ENCODE measurements at places on chromosomes 4 and X.

DNA sequence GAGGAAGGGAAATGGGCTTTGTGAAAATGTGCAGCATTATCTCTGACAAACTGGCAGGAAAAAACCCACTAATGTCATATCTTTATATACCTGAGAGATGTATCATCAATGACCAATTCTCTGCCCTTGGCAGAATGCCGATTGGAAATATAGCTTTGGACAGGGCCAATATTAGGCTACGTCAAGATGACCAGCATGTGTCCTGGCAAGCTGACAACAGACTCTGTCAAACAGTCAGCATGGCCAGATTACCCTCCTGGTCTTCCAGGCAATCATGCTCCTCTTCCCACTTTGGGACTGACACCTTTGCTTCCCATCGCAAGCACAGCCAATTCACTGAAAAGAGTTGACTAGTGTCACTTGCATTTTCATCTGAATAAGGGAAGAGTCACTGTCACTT is 57.0 kb downstream of the SORBS2 start:
- DNase-seq: no peak

DNA sequence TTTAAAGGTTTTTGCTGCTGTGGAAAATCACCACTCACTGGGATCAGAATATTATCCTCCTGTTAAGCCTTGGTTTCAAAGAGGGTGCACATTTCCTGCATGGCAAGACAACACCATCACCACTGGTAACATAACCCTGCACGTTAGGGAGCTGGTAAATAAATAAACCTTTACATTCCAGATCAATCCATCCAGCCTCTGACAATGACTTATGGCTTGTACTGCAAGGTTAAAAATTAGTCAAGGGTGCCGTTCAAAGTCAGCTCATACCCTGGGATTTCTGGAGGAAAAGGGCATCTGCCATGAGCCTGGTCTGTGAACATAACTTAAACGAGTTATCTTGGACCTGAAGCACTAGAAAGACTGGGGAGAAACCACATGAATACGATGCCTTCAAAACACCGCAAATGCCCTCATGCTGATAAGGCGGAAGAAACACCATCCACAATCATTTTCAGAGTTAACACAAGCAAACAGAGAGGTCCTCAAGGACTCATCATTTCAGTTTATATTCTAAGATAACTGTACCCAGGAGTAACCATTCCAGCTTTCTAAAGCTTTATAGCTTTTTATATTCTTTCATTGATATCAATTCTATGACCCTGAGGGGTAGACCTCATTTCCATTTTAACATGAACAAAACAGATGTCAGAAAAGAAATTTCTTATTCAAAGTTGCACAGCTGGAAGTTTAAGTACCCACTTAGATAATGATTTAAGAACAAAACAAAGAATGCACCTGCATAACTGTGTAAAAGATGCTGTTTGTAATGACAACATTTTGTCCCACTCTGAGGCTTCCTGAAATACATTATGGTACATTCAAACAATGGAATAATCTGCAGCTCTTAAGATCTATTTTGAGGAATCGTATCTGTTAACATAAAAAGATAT is 103.1 kb downstream of the NPNT start:
- peak; percentile 22 for DNase-seq

GRCh38 chr4:31362756-31363155 is 642.6 kb downstream of the PCDH7 start:
- DNase-seq: no peak

GRCh38 chr4:184548316-184548647 is 73.9 kb upstream of the IRF2 start:
- no peak for DNase-seq

GRCh38 chrX:1870421-1870820 is 255.6 kb downstream of the ASMT start:
- no peak for DNase-seq

DNA sequence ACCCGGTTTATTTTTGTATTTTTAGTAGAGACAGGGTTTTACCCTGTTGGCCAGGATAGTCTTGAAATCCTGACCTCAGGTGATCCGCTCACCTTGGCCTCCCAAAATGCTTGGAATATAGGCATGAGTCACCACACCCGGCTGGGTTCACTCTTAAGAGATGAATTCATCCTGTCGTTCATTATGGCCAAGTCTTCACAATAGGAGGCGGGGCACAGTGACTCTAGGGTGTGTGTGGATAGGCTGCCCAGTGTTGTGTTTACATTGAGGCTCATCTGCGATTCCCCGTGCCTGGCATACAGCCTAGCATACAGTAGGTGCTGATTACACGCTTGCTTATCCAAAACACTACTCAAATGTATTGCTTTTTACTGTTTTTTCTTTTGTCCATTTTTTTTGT is 41.3 kb upstream of the IGFBP7 start:
- no peak for DNase-seq

DNA sequence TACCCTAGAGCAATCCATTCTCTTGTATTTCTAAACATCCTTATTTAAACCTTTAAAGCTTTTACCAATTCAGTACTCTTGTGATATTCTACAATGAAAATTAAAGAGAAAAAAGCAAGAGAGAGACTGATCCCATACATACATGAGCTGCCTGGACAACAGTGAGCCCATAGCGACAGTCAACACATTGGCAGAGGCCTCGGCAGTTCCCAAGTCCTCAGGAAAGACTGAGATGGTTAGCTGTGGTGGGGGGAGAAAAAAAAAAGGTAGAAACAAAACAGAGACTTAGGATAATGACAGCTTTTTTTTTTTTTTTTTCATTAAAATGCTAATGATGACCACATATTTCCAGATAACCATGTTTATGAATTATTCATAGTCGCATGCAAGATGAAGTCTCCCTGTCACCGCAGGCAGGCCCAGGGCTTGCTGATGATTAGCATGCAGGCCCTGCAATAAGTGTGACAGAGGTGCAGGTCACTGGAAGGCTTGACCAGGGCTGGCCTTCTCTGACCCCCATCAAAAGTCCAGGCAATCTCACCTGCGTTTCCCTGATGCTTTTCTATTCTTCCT is 148.8 kb downstream of the APBB2 start:
- no peak for DNase-seq

- DNase-seq: no peak
Measured at GRCh38 chr4:89868276-89868675, 26.4 kb upstream of the MMRN1 start.

- DNase-seq: no peak
Measured at GRCh38 chrX:140091125-140091886, 126.0 kb upstream of the CXorf66 start.

GRCh38 chr4:78880874-78881492 is 58.3 kb downstream of the PAQR3 start:
- no peak for DNase-seq

GRCh38 chrX:123170546-123170945 is 13.5 kb upstream of the GRIA3 start:
- no peak for DNase-seq

DNA sequence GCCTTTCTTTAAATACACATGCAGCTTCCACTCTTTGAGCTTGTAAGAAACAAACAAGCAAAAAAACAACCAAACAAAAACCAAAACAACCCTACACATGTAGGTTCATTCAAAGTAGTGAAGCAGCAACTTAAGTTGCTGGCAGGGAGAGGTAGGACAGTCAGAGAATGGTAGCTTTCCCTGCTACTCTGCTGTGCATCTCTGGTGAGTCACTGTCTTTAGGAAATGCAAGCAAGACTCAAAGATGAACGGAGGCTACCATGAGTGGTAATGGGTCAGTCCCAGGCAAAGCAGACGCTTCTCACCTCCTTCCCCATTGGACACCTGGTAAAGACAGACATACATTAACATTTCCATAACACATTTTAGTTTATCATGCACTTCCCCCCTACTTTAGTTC is 43.2 kb downstream of the PGRMC2 start:
- no peak for DNase-seq

DNA sequence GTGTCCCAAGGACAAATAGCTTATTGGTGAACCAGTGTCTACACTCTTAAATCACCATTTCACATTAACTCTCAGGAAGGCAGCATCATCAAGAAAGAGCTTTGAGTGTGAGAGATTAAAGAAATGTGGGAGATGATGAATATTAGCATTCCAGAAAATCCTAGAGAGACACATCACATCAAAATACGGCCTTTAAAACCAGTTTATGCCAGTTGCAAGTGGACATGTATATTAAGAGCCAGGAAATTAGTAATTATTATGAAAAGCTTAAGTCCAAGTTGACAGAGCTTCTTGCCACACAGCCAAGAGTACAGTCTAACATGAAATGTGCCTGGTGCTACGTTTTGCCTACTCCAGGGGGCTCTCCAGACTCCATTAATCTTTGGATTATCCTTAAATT is 503.0 kb upstream of the BOD1L1 start:
- DNase-seq: no peak

DNA sequence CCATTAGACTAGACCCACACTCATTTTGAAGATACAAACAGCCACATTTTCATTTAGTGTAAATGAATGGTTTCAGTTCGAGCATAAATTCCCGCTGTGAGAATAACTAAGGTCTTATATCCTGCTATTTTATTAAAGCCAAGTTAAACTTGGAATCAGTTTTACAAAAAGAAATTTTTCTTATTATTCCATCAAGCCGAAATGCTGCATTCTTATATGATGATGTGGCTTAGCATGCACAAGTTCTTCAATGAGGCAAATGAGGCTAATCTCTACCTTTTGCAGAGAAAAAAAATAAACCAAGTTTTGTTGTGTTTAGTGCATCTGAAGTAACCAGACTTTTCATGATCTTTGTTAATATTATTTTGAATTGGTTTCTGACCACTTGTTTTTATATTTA is 953.9 kb upstream of the PCDH10 start:
- no peak for DNase-seq

GRCh38 chrX:44178274-44179053 is 165.0 kb downstream of the EFHC2 start:
- DNase-seq: no peak

GRCh38 chr4:38371391-38371851 is 292.6 kb upstream of the KLF3 start:
- DNase-seq: no peak

DNA sequence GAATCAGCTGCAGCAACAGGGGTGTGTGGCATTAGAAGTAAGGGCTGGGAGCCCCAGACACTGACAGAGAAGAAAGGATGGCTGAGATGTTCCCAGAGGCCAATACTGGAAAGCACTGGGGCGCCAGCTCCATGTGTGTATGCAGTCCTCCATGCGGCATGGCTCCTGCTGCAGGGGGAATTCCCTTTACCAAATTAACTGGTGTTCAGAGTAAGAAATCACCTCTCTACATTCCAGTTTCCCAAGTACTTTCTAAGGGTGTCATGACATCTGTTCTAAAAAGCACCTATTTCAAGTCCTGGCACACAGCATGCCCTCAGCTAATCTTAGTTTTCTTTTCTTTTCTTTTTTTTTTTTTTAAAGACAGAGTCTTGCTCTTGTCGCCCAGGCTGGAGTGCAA is 98.0 kb downstream of the MAML3 start:
- no peak for DNase-seq

DNA sequence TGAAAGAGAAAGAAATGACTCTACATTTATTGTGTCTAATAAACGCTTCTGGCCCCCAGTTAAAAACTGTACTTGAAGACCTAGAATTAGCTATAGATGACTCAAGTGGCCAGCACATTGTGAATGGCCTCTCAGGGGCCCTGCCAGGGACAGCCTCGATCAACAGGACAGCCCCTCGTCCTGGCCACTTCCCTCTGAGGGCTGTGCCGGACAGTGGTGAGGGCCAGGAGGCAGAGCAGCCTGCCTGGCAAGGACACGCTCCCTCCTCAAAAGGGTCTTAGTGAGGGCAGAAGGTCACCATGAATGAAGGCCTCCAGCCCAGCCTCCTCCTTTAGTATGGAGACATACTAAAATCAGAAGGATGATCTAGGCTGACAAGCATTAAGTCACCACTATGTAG is 16.5 kb downstream of the RNF212 start:
- DNase-seq: no peak

- DNase-seq: no peak
Measured at GRCh38 chrX:57607295-57608187, 15.7 kb downstream of the ZXDB start.

- DNase-seq: no peak
Measured at GRCh38 chr4:128862608-128863311, 53.3 kb downstream of the JADE1 start.
